ENCODE measurements at places on chromosomes 12 and 14. TPM values are rescaled to one million over a fixed set of nuclear protein-coding genes. Genes with fewer than 3 reads are reported as not detected.
A peak's percentile ranks its signal among the peaks of the same experiment; 100 is the strongest.

- no peak for DNase-seq
- peak overlapping the region; percentile 24 for H3K4me3 ChIP-seq
- no peaks in the 10 kb centered on the region for H3K36me3 ChIP-seq
- H3K4me1 ChIP-seq = peaks cover 14% of the 10 kb centered on the region
- H3K27ac ChIP-seq = no peak overlapping the region
Observed at GRCh38 chr14:100158566-100159093, 815 bp downstream of the DEGS2 start.

GRCh38 chr12:2490831-2491230 is 303.9 kb upstream of the FKBP4 start:
- H3K27me3 ChIP-seq = no peaks in the 10 kb centered on the region
- no peak overlapping the region for H3K27ac ChIP-seq
- H3K4me3 ChIP-seq = no peak overlapping the region
- H3K36me3 ChIP-seq = no peaks in the 10 kb centered on the region
- DNase-seq = no peak

- H3K27me3 ChIP-seq = no peaks in the 10 kb centered on the region
- peak; percentile 9 for DNase-seq
- peaks cover 92% of the 10 kb centered on the region for H3K36me3 ChIP-seq
- no peak overlapping the region for H3K4me3 ChIP-seq
Observed at GRCh38 chr12:30631740-30632139, 63.9 kb downstream of the IPO8 start.

DNA sequence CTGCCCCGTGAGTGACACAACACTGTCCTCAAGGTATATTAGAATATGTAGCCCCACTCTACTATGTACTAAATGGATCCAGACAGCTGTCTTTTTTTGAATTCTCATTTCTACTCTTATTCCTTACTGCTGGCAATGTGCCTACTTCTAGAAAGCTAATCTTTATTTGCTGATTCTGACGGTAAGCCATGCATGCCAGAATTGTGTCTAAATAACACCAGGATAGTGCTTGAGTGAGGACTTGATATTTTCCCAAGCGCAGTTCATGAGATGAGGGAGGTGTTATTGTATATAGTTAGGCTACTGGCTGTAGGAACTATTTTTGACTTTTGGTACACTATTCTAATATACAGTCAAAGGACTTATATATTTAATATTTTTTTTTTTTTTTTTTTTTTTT is 316.2 kb upstream of the NAV3 start:
- H3K27me3 ChIP-seq = no peaks in the 10 kb centered on the region
- DNase-seq = no peak
- no peak overlapping the region for H3K4me3 ChIP-seq
- no peak overlapping the region for H3K27ac ChIP-seq

DNA sequence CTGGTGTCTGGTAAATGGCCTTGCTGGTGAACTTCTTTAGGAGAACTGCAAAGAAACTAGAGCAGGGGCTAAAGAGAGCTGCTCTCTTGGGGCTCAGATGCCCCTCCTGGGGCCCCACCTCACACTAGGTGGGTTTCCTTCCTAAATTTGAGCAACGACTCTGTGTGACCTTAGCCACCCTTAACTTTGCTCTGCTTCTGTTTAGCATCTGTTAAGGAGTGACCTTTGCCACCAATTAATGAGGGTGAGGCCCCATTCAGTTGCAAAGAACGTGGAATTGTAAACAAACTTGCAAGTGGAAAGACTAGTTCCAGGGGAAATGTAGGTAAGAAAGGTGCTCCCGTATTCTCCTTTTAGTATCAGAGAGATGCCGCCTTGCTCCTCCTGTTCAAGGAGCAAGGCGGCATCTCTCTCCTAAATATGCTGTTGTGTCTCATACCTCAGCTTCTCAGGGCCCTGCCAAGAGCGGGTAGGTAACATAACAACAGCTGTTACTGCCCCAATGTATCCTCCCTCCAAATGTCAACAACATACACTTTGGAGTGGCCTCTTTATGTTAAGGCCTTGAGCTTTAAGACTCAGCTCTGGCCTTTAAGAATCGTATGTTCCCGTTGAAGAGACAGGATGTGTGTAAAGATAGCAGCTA is 77.6 kb upstream of the FUT8 start:
- no peak overlapping the region for H3K4me3 ChIP-seq
- DNase-seq = no peak
- H3K36me3 ChIP-seq = no peaks in the 10 kb centered on the region
- no peak overlapping the region for H3K27ac ChIP-seq
- peaks cover 12% of the 10 kb centered on the region for H3K4me1 ChIP-seq

DNA sequence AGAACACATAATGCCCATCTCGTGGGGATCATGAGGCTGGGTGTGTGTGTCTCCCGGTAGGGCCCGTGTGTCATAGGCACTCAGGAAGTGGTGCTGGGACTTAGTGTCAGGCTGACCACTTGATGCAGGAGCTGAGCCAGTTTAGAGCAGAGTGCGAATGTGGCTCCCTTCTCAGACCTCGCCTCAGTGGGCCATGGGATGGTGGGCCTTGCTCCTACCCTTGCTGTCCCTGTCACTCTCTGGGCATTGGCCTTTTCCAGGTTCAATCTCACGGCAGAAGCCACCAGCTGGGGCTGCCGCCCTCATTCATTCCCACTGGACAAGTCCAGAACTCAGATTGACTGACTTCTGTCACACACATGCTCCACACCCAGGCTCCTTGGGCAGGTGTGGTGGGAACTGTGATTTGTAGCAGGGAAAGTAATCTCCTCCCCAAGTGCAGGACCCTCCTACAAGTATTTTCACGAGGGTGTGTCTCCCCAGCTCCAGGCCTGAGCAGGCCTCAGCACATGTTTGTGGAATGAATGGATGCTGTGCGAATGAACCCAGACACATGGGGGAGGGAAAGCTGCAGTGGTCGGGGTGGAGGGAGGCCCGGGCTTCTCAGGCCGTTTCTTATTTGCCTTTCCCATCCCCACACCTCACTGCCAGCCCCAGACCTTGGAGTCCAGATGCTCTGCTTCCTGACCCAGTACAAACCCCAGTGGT is 54.9 kb downstream of the BEGAIN start:
- H3K27me3 ChIP-seq = no peaks in the 10 kb centered on the region
- no peak overlapping the region for H3K4me3 ChIP-seq

- H3K4me3 ChIP-seq = no peak overlapping the region
- no peak for DNase-seq
- H3K36me3 ChIP-seq = no peaks in the 10 kb centered on the region
- H3K27me3 ChIP-seq = no peaks in the 10 kb centered on the region
- H3K27ac ChIP-seq = no peak overlapping the region
Observed at GRCh38 chr12:15996254-15996653, 85.1 kb downstream of the DERA start.

DNA sequence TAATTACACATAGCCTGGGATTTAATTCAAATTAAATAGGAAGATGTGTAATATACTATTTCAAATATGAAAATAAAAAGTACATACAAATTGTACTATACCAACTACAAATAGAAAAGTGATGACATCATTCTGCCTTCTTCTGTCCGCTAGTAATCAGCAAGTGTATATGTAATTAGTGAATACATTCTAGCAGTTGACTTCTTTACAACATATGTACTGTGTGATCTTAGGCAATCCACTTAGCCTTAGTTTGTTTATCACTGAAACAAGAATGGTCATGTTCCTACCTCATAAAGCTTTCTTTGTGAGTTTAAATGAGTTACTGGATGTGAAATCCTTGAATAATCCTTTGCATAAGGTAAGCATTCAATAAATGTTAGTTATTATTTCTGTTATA is 7.8 kb upstream of the LUM start:
- H3K27ac ChIP-seq = no peak overlapping the region
- H3K36me3 ChIP-seq = no peaks in the 10 kb centered on the region
- H3K27me3 ChIP-seq = no peaks in the 10 kb centered on the region
- no peak overlapping the region for H3K4me3 ChIP-seq

DNA sequence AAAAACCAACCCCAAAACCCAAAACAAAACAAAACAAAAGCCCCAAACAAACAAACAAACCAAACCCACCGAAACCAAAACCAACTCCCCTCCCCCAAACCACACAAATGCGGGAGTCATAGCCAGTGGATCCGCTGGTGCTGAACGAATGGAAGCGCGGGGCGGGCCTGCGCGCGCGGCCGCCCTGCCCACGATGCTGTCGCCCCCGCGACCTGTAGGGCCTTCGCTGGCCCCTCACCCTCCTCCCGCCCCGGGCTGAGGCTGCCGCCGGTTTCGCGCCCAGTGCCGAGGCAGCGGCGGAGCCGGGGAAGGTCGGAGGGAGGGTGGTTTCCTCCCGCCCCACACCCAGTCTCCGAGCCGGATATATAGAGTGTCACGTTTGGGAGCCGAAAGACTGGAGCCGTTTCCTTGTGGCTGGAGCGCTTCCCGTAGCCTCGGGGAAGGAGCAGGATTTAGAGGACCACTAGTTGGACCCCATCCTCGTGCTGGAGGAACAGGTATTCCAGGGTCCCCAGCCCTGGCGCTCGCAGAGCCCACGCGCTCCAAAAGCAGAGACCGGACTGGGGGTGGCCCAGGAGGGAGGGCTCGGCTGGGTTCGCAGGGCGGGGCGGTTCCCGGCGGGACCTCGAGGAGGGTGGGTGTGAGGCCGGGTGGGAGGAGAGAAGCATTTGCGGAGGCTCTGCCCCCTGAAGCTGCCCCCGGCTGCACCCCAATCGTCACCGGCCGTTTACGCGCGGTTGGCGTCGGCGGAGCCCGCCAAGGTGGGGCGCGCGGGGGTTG is at the start of gene FAR2:
Gene FAR2 (plus strand): TSS at position 368 of the 780 bp plus-strand sequence. CDS start 121,172 bp downstream, outside the sequence.
- H3K36me3 ChIP-seq = no peaks in the 10 kb centered on the region
- H3K27ac ChIP-seq = peak within 1 kb of the TSS; percentile 92
- peak; percentile 49 for DNase-seq
- peaks cover 4% of the 10 kb centered on the region for H3K27me3 ChIP-seq
- peak within 1 kb of the TSS; percentile 70 for H3K4me3 ChIP-seq
- H3K4me1 ChIP-seq = peaks cover 33% of the 10 kb centered on the region

- no peaks in the 10 kb centered on the region for H3K27me3 ChIP-seq
- no peak overlapping the region for H3K4me3 ChIP-seq
- no peaks in the 10 kb centered on the region for H3K36me3 ChIP-seq
- H3K27ac ChIP-seq = no peak overlapping the region
- no peaks in the 10 kb centered on the region for H3K4me1 ChIP-seq
Observed at GRCh38 chr14:79408696-79409095, 802.6 kb downstream of the DIO2 start.

- H3K4me3 ChIP-seq = peak overlapping the region; percentile 60
- H3K36me3 ChIP-seq = no peaks in the 10 kb centered on the region
- no peaks in the 10 kb centered on the region for H3K27me3 ChIP-seq
- peaks cover 36% of the 10 kb centered on the region for H3K4me1 ChIP-seq
Observed at GRCh38 chr12:50923361-50924130, 28.8 kb upstream of the HIGD1C start.

Gene CD163L1
- 5.1 TPM for total RNA-seq

Gene CRACR2A
- 5.3 TPM for total RNA-seq

Data from heart right ventricle (tissue), 16 donors.